CD4-positive, alpha-beta T cell (primary cell): ENCODE measurements at places on chromosomes 4 and X.

GRCh38 chr4:3527101-3527913 is 4.9 kb downstream of the LRPAP1 start:
- no peak for DNase-seq
- peaks cover 47% of the 10 kb centered on the region for H3K4me1 ChIP-seq
- no peaks in the 10 kb centered on the region for H3K27me3 ChIP-seq
- H3K27ac ChIP-seq, result no peak overlapping the region
- H3K36me3 ChIP-seq, result peaks cover 60% of the 10 kb centered on the region
- no peak overlapping the region for H3K4me3 ChIP-seq

DNA sequence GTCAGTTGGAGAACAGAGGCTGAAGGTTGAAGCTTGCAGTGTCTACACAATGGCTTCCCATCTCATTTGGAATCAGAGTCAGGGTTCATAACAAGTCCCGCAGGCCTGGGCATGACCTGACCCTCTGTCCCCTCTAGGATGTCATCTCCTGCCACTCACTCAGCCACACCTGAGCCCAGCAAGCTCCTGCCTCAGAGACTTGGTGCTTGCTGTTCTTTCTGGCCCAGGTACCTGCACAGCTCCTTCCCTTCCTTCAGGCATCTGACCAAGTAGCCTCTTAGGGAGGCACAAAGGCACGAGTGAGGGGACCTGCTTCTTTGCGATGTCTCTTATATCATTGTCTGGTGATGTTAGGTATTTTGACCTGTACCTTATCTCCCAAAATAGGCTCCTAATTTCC is 9.0 kb downstream of the ZBTB49 start:
- H3K4me1 ChIP-seq, result peaks cover 2% of the 10 kb centered on the region
- no peak overlapping the region for H3K27ac ChIP-seq
- H3K4me3 ChIP-seq, result no peak overlapping the region
- peaks cover 28% of the 10 kb centered on the region for H3K36me3 ChIP-seq

DNA sequence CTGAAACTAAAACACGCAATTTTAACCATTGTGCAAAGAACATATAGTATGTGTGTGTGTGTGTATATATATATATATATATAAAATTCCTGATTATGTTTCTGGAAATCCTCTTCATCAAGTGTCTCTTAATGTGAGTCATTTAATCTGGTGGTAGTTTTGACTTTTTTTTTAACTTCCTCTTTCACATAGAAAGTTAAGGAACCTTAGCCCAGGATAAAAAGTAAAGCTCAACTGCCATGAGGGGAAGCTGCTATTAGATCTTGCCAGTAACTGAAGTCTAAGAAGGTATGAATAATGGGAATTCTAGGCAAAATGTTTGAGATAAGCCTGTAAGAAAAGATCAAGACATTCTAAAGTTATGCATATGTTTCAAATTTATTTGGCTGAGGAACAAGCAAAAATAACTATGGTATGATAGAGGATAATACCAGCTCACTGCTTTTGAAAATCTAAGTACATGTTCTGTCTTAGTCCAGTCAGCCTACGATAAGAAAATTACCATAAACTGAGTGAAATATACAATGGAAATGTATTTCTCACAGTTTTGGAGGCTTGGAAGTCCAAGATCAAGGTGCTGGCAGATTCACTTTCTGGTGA is 757.0 kb downstream of the TRAM1L1 start:
- DNase-seq, result no peak
- H3K27me3 ChIP-seq, result no peaks in the 10 kb centered on the region
- no peak overlapping the region for H3K4me3 ChIP-seq
- no peaks in the 10 kb centered on the region for H3K36me3 ChIP-seq
- H3K27ac ChIP-seq, result no peak overlapping the region

DNA sequence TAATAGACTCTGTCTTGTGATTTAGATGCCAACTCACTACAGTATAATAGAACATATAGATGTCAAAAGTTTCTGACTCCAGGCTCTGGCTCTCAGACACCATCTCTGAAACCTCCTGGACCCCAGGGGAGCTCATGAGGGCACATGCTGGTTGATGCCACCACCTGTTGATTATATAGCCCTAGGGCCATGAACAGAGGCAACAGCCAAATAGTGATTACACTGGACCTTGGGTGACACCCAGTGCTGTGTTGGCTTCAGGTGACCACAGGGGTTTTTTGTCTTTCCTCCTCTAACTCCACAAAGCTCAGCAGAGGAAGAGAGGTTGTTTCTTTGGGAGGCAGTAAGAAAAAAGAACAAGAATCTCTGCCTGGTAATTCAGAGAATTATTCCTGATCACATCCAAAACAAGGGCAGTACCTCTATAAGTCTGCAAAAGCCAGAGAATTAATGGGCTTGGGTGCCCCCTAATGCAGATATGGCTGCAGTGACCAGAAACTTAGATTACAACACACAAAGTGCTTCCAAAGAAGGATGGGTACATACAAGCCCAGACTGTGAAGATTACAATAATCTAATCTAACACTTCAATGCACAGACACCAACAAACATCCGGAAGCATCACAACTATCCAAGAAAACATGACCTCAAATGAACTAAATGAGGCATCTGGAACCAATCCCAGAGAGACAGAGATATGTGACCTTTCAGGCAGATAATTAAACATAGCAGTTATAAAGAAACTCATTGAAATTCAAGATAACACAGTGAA is 1920.6 kb downstream of the ARAP2 start:
- H3K27me3 ChIP-seq, result no peaks in the 10 kb centered on the region
- no peaks in the 10 kb centered on the region for H3K4me1 ChIP-seq
- no peak for DNase-seq
- H3K4me3 ChIP-seq, result no peak overlapping the region
- no peaks in the 10 kb centered on the region for H3K36me3 ChIP-seq

- DNase-seq, result no peak
- H3K27me3 ChIP-seq, result no peaks in the 10 kb centered on the region
- no peak overlapping the region for H3K4me3 ChIP-seq
- H3K4me1 ChIP-seq, result no peaks in the 10 kb centered on the region
These were observed 7.0 kb upstream of the PTTG2 start for GRCh38 chr4:37953156-37953555.

DNA sequence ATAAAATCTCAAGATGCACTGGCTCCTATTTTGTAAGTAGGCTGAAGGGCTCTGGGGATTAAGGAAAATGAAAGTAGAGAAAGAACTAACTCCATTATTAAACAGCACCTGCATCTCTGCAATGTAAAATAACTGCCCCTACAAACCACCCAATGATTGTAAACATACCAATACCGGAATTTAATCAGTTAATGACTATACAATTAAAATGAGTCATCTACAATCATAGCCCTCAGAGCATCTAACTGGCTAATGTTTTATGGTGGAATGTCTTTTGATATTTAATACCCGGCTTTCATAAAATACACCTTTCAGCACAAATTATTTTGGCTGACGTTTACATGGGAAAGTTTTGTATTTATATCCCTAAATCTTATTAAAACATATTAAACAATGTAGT is 142.3 kb downstream of the PAPSS1 start:
- H3K36me3 ChIP-seq, result no peaks in the 10 kb centered on the region
- H3K27ac ChIP-seq, result no peak overlapping the region

DNA sequence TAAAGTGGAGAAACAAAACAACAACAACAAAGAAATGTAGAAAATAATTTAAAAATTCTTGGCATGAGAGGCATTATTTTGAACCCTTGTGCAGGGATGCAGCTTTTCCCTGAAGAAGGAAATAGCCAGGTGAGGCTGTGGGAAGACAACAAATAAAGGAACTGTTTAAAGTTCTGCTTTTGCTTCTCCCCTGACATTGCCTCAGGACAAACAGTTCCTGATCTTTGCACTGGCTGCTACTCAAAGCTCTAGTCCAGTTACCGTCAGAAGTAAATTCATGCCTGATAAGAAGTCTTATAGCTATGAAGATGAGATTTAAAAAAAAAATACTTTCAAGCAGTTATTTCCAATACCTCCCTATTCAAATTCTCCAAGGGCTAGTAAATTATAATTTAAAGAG is 233.8 kb downstream of the IL15 start:
- no peak for DNase-seq
- H3K36me3 ChIP-seq, result no peaks in the 10 kb centered on the region
- H3K27me3 ChIP-seq, result peaks cover 8% of the 10 kb centered on the region

- H3K36me3 ChIP-seq, result no peaks in the 10 kb centered on the region
- H3K4me3 ChIP-seq, result no peak overlapping the region
- H3K27me3 ChIP-seq, result peaks cover 3% of the 10 kb centered on the region
- H3K4me1 ChIP-seq, result no peaks in the 10 kb centered on the region
These were observed 121.8 kb upstream of the GALNT7 start for GRCh38 chr4:173046818-173047217.

DNA sequence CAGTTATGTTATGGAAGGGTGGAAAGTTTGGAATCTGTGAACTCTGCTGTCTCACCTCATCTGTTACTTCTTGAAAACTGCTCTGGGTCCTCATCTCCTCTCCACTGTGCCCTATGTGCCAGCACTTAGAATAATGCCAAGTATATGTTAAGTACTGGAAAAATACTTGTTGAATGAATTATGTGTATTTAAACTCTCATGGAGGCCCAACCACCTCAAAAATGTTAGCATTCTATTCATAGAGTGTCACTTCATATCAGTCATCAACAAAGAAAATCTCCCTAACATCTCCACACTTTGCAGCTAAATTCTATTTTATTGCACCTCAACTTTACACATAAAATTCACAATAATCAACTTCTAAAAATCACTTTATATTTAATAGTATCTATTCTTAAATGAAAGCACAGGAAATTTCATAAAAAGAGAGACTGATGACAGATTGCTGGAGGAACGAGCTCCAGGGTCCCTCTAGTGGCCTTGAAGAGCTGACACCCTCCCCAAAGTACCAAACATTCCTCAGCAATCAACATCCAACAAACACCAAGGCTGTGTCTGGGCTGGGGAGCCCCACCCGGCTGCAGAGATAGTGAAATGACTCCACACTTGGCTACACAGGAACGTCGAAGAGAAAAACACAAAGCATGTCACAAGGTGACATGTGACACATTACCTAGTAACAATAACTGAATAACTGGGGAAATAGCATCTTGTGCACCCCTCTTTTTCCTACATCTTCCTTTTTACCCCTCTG is 45.8 kb downstream of the SLC39A8 start:
- no peak overlapping the region for H3K27ac ChIP-seq
- no peak for DNase-seq
- H3K36me3 ChIP-seq, result peaks cover 23% of the 10 kb centered on the region
- no peak overlapping the region for H3K4me3 ChIP-seq
- no peaks in the 10 kb centered on the region for H3K4me1 ChIP-seq

- DNase-seq, result no peak
- no peaks in the 10 kb centered on the region for H3K36me3 ChIP-seq
- no peaks in the 10 kb centered on the region for H3K4me1 ChIP-seq
- no peak overlapping the region for H3K27ac ChIP-seq
- H3K27me3 ChIP-seq, result no peaks in the 10 kb centered on the region
- no peak overlapping the region for H3K4me3 ChIP-seq
These were observed 191.0 kb downstream of the PRDM5 start for GRCh38 chr4:120731561-120731960.

DNA sequence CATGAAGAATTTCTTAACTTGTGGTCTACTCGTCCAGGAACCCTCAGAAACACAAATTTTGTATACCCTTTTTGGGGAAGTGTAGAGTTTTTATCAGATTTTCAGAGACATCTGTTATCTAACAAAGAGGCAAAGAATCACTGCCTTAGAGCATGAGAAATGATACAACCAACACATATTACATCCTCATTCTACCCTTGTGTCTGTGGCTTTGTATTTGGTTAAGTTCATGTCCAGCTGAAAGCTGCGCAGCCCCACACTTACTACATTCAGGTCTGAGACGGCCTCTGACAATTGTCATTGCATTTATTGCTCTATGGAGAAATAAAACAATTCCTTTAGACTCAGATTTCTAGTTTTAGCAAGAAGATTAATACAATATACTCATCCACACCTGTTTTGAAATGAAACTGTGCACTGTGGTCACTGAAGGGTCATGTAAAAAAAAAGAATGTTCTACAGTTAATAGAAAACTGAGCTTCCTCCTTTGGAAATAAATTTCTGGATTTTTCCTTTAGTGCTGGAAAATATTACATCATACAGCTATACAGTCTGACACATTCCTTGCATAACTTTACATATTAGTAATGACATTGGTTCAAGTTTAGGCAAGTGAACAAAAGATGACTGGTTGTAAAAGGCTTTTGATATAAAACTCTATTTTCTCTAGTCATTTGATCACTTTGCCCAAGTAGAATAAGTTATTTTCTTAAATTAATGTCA is 39.8 kb downstream of the GLRB start:
- no peak overlapping the region for H3K4me3 ChIP-seq
- no peak for DNase-seq
- no peaks in the 10 kb centered on the region for H3K4me1 ChIP-seq
- H3K27ac ChIP-seq, result no peak overlapping the region
- no peaks in the 10 kb centered on the region for H3K36me3 ChIP-seq
- H3K27me3 ChIP-seq, result no peaks in the 10 kb centered on the region

- H3K27me3 ChIP-seq, result no peaks in the 10 kb centered on the region
- H3K4me3 ChIP-seq, result no peak overlapping the region
- no peak overlapping the region for H3K27ac ChIP-seq
- no peaks in the 10 kb centered on the region for H3K4me1 ChIP-seq
- no peak for DNase-seq
These were observed 522.5 kb upstream of the AGA start for GRCh38 chr4:177964693-177965168.

DNA sequence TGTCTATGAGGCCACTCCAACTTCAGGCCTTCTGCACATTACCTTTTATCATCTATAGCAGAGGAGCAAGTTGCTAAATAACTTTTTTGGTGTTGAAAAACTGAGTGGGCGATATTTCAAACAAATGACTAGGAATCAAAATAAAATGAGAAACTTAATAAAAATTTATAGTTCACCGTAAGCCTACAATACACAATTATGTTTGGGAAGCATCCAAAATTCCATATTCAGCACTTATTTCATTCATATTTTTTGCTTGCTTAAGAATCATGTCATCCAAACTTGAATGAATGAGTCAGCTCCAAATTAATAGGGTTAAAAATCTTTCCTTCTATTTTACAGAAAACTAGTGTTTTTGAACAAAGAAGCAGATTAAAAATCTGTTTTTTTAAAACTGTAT is 119.1 kb downstream of the SH3RF1 start:
- H3K36me3 ChIP-seq, result no peaks in the 10 kb centered on the region
- DNase-seq, result no peak
- H3K4me3 ChIP-seq, result no peak overlapping the region
- no peaks in the 10 kb centered on the region for H3K27me3 ChIP-seq

GRCh38 chr4:62901101-62901500 is 1508.1 kb downstream of the TECRL start:
- H3K36me3 ChIP-seq, result no peaks in the 10 kb centered on the region
- no peaks in the 10 kb centered on the region for H3K27me3 ChIP-seq
- no peak overlapping the region for H3K4me3 ChIP-seq
- H3K4me1 ChIP-seq, result no peaks in the 10 kb centered on the region
- no peak for DNase-seq
- H3K27ac ChIP-seq, result no peak overlapping the region

DNA sequence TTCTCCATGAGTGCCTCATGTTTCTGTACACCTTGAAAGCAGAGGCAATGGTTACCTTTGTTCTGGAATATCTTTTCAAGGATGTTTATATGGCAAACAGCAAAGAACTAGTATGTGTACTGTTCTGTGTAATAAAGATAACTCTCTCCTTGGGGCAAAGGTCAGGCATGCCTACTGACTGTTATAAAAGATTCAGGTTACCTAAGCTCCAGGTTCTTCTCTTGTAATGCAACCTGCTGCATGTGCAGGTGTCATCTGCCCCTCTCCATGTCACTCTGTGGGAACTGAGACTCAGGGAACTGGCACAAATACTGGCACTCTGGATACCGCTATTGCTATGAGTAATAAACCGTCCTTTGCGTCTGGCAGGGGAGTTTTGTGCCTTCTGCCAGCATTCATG is 5.4 kb upstream of the TRPC3 start:
- DNase-seq, result no peak
- H3K4me3 ChIP-seq, result no peak overlapping the region
- H3K27ac ChIP-seq, result no peak overlapping the region
